ENCODE measurements at places on chromosomes 11 and 22.

DNA sequence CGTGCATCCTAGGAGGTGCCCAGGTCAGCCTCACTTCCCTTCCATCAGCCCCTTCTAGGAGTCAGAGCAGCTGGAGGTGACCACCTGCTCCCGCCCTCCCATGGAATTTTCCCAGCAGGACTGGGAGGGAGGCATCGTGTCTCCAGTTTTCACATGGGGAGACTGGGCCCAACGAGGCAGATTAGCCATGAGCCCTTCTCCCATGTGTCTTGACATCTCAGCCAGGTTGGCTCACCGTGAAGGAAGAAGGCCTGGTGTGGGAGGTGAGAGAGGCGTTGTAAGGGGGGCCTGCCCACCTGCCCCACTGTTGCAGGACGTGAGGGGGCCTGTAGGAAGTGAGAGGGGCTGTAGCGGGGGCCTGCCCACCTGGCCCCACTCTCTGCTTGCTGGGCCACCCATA lies 1521.4 kb downstream of the BRD1 start:
- DNase-seq = no peak

- DNase-seq = no peak
Measured at GRCh38 chr11:106548406-106548805, 469.9 kb downstream of the GUCY1A2 start.

DNA sequence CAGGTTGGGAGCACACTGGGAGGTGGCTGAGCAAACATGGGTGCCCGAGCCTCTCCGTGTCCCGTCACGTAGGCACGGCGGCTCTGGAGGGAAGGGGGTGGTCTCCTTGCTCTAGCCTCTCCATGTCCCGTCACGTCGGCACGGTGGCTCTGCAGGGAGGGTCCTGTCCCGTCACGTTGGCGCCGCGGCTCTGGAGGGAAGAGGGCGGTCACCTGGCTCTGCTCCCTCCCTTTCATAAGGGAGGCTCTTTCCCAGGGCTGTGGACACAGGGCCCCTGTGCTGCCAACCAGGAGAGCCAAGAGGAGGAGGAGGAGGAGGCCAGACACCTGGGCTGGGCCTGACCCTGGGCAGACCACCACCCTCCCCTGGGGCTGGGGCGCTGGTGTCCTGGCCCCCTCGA lies 1173.7 kb downstream of the BRD1 start:
- no peak for DNase-seq

DNA sequence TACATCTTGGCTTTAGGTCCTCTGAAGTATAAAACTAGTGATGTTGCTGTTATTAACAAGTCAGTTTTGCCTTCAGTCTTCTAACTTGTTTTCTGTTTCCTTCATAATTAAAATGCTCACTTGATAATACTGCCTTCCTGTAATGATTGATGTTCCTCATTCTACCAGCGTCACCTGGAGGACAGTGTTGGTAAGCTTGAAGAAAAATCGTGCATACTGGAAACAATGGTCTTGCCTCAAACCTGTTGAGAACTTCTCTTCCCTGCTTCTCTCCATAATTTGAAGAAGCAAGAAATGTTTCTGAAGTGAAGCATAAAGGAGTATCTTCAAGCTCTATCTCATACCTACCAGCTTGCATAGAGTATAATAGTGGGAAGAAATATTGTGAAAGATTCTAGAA lies 3.0 kb downstream of the YWHAH start:
- DNase-seq = peak; percentile 54

- no peak for DNase-seq
Measured at GRCh38 chr22:41001722-41002122, 50.5 kb downstream of the RBX1 start.

DNA sequence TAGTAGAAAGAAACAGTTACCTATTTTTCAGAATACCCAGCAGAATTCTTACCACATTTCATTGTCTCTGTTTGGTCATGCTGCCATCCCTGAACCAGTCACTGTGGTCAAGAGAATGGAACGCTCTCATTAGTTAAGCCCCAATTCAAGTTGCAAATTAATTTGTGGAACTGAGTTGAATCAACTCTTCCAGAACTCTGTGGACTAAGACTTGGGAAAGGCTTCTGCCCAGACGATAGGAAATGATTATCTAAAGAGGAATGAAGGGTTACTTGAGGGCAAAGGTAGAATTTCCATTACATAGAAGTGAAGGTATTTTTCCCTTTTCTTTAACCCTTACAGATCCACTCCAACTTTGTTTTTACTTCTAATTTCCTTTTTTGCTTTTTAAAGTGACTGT lies 286.4 kb downstream of the DYNC2H1 start:
- no peak for DNase-seq

GRCh38 chr11:7530013-7530640 lies 16.3 kb downstream of the PPFIBP2 start:
- DNase-seq = no peak
